COLO829 (cell line): ENCODE measurements at places on chromosomes 13 and 19.

DNA sequence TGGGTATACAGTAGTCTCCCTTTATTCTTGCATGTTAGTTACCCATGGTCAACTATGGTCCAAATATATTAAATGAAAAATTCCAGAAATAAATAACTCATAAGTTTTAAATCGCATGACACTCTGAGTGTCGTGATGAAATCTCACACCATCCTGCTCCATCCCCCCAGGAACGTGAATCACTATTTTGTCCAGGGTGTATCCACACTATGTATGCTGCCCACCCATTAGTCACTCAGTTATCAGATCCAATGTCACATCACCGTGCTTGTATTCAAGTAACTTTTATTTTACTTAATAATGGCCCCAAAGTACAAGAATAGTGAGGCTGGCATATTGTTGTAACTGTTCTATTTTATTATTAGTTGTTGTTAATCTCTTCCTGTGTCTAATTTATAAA lies 115.8 kb upstream of the SERP2 start:
- no peak for DNase-seq

- no peak for DNase-seq
These were observed 1048.4 kb downstream of the SLITRK1 start for GRCh38 chr13:82833923-82834322.

DNA sequence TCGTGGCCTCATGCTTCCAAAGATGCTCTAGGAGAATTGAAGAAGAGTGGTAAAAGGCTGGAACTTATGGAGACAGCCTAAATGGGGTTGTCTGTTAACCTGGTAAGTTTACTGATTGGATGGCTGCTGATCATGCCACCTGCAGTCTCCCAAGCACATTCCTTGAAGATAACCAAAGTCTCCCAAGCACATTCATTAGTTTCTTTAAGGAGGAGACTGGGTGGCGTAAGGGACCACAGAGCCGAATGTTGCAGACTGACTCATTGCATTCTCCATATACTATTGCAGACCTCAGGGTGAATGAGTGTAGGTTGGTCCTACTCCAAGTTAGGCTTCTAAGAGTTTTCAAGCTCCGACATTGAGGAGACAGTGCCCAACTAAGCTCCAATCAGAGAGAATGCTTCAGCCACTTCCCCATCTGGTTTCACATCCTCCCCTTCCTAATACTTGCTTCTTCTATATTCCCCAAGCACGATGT lies at the start of gene IGFL3:
Gene IGFL3 (minus strand): TSS at position 51 of the 478 bp plus-strand sequence. CDS start 39 bp downstream, at position 12.
- no peak for DNase-seq

DNA sequence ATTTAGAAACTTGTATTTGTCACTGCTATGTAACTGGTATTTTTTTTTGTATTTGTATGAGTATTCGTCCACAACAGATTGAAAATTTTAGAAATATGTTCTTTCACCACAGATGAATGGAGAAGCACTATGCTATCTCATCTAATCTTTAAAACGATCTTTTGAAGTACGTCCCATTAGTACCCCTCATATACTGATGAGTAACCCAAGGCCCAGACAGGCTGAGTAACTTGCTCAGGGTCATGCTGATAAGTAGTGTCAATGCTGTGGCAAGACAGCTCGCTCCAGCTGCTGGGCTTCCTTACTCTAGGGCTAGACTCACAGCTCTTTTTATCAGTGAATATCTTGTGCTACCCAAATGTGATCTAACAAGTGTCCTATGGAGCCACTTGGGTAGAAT lies 154.2 kb downstream of the SUCLA2 start:
- DNase-seq, result no peak

DNA sequence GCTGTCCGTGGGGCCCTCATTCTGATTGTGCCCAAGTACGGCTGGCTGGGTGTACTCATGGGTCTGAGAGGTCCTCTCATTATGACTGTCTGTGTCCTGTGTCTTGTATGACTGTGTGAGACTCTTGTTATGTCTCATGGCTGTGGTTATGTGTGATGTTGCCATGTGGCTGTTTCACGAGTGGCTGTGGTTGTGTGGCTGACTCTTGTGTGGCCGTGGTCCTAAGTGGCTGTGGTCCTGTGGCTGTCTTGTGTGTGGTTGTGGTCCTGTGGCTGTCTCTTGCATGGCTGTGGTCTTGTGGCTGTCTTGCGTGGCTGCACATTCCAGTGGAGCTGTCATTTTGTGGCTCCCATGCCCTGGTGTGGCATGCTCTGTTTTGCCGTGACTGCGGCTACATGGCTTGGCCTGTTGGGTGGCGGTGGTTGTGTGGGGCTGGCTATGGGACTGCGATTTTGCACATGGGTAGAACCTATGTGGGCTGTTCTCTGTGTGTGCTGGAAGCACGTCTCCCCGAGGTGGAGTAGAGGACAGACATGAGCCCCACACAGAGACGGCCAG lies 2.5 kb downstream of the LYL1 start:
- DNase-seq, result no peak

- DNase-seq, result no peak
These were observed 881.1 kb downstream of the PCDH9 start for GRCh38 chr13:66348745-66349690.

DNA sequence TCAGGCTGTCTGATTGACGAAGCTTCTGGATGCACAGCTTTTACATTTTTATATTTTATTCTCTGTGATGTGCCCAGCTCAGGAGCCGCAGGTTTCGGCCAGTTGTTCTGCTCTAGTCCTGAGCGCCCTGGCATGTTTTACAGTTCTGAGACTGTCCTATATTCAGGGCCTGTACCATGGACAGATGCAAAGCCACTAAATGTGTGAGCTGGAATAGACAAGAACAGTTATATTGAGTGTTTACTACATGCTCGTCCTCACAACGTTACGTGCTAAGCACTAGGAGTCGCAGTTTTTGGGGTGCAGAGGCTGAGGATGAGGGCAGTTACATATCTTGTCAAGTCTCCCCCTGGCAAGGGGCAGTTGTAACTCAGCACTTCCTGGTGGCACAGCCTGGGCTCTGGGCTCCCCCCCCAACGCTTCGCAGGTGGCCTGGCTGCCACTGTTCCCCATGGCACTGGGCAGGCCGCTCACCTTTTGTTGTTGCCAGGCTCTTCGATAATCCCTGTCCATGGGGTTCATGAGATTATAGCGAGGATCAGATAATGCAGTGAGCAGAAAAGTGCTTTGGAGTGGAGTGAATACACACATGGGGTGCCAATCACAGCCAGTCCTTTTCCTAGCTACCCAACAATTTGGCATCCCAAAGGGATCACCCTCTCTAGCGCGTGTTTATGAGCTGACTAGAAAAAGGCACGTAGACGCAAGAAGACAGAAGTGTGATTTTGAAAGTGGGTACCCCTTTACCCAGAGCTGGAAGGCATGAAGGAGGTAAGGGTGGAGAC lies 23.5 kb downstream of the ARL11 start:
- DNase-seq, result no peak

- no peak for DNase-seq
These were observed 2.4 kb downstream of the TIMM13 start for GRCh38 chr19:2424686-2425621.

DNA sequence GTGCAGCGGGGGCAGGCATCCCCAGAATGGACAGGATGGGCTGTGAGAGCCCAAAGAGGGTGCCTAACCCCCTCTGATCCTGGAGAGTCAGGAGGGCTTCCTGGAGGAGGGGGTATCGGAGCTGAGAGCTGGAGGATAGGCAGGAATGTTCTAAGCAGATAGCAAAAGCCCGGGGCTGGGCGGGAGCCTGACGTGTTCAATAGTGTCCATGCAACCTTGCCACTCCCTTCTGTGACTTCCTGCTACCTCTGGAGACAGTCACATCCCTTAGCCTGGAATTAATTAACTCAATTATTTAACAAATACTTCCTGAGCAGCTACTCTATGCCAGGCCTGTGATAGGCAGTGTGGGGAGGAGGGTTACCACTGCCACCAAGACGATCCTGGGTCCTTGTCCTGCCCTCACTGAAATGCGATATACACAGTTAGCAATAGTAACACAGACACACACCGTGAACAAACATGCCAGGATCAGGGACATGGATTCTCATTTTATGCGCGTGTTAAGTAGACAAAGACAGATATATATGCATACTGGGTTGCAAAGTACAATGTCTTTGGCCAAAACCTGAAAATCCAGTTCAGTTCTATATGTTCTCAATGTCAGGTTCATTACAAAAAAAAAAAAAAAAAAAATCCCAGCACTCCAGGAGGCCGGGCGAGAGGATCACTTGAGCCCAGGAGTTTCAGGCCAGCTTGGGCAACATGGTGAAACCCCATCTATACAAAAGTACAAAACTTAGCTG lies 10.7 kb downstream of the AP2S1 start:
- DNase-seq, result no peak
